CD4-positive, alpha-beta T cell treated with Interleukin-2 at 100 ng/mL for 4 hours (primary cell): ENCODE measurements at places on chromosomes 12 and 14.

DNA sequence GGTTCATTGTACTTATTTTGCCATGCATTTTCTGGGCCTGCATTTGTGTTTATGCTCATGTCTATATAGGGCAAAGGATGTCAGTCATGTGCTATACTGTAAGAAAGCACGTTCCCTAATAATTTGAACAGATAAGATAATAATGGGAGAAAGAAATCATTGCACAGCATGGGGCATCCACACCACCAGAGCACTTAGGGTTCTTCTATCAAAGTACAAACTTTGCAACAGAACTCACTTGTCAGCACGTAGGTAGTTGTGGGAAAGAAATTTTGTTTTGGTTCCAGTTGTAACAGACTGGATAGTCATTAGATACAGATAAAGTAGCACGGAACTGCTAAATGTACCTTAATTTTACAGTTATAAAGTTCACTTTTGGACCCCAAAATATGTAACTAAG is 10.1 kb downstream of the PPP1CC start:
- no peak for DNase-seq

DNA sequence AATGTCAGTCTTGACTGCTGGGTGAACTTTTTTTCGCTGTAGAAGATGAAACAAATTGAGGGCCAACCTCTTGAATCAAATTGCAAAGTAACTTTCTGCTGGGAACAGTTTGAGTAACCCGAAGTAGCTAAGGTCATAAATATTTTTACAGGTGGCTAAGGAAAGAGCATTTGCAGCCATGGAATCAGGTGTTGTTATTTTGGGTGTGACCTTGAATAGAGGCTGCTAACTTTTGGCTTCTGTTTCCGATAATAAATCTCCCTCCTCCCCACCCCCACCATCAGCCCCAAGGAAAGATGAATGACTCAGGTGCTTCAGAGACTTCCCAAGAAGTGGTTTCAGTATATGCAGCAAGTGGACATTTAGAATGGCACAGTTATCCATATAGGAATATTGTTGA is 571.7 kb downstream of the DIO2 start:
- no peak for DNase-seq

GRCh38 chr12:10716277-10716676 is 6.8 kb downstream of the YBX3 start:
- DNase-seq = no peak

- DNase-seq = no peak
Observed at GRCh38 chr12:130308393-130308792, 29.3 kb upstream of the PIWIL1 start.

DNA sequence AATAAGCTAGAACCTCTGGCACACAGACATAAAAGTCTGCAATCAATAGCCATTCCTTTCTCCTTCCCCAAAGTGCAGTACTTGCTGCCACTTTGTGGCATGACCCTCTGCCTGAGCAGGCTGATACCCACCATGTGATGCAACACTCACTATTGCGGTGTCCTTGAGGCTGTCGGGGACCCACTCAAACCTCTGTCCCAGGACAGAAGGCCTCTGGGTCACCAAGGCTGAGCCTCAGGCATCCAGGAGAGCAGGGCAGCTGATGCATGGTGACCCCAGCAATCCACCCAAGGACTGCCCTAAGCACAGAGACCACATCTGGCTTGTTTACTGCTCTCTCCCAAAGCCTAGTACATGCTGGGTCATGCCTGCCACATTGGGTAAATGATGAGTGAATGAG is 114.2 kb downstream of the DPF3 start:
- DNase-seq = no peak

- DNase-seq = no peak
Observed at GRCh38 chr12:130960058-130960457, 6.4 kb downstream of the ADGRD1 start.

DNA sequence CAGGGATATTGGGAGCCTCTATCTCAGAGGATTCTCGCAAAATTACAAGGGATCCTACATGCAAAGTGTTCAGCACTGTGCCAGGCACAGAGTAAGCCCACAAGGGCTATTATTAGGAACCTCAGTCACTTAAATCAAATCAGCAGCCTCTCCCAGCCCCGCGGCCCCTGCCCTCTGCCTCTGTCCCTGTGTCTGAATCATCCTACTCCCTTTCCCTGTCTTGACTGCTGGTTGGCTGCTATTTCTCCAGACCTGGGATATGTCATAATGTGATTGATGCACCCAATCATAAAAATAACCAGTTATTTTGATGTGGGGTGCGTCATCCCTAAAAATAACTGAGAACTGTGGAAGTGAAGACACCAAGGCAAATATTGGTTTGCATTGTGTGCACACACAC is 176.3 kb downstream of the KSR2 start:
- no peak for DNase-seq

DNA sequence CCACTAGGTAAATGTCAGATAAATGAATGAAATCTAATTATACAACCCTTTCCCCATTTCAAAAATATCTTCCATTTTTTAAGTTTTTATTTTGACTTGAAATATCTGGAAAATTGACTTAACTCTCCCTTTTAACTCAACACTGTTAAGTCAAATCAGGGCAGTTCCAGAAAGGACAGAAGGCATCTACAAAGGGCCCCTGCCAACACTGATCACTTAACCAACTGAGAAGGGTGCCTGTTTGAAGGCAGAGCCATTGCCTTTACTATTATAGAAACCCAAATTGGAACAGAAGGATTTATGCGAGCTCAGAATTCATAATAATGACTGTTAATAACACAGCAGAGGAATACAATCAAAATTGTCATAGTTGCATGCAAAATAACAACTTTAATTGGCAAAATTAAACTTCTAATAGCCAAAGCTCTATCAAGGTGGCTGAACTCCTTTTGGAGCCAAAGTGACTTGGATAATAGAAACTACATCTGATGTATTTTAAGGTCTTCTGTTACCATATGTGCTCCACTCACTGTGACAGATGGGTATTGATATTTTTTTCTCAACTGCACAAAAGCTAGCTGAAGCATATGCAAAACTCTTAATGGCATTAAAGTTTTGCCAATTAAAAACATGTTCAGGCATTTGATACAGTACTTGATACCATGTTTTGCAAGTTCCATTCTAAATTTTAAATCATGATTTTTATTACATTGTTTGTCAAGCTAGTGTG is 383.8 kb downstream of the NOVA1 start:
- no peak for DNase-seq

GRCh38 chr14:89123851-89124250 is 293.2 kb downstream of the FOXN3 start:
- no peak for DNase-seq

GRCh38 chr12:47276621-47277309 is 197.0 kb upstream of the AMIGO2 start:
- peak; percentile 80 for DNase-seq

GRCh38 chr14:95530473-95531276 is 4.2 kb upstream of the GLRX5 start:
- DNase-seq = no peak
